ENCODE measurements at places on chromosomes 2 and 18.
A peak's percentile ranks its signal among the peaks of the same experiment; 100 is the strongest.

DNA sequence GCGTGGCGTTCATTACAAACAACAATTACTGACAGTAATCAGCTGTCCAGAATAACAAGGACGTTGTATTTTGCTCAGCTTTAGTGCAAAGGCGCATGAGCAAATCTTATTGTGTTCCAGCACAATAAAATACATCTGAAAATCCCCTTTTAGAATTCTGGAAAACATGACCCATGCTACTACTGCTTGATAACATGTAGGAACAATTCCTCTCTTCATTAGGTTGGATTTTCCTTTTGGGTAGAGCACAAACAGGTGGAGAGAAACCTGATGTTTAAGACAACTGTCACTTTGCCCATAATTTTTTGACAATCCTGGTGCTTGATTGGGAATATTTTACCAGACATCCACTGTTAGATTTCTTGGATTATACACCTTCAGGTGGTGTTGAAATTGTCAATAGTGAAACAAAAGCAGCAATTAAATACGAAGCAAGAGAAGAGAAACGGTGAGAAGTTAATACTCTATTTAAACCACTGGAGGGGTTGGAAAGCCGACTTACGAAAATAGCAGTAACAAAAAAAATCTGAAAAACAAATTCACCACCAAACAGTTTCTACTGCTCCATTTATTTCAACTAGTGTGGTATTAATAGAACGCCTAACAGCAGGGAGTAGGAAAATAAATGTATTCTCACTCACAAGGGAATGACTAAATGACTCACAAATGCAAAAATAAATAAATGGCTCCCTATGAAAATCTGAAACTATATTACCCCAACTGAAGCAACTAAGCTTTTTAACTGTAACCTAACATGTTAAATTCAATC lies 102.7 kb downstream of the CPO start:
- no peak for DNase-seq

DNA sequence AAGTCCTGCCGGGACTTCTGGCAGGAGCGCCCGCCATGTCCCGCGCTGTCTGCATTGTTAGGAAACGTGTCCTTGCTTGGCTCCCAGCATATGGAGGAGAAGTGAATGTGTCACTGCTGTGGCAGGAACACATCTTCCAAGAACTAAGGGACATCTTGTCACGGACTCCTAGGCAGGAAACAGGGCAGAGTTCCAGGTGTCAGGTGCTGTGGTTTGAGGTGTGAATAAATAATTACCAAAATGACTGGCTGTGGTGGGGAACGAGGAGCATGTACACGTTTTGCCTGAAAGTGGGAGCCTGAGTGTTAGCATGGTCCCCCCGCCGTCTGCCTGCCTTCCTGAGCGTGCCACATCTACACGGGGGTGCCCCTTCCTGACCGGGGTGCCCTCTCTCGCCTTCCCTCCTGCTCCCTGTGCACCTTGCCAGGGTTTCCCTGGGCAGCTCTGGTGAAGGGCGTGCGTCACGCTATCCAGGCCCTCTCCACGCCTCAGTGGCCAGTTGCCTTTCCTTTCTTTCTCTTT lies 237.5 kb downstream of the LDLRAD4 start:
- no peak for DNase-seq

DNA sequence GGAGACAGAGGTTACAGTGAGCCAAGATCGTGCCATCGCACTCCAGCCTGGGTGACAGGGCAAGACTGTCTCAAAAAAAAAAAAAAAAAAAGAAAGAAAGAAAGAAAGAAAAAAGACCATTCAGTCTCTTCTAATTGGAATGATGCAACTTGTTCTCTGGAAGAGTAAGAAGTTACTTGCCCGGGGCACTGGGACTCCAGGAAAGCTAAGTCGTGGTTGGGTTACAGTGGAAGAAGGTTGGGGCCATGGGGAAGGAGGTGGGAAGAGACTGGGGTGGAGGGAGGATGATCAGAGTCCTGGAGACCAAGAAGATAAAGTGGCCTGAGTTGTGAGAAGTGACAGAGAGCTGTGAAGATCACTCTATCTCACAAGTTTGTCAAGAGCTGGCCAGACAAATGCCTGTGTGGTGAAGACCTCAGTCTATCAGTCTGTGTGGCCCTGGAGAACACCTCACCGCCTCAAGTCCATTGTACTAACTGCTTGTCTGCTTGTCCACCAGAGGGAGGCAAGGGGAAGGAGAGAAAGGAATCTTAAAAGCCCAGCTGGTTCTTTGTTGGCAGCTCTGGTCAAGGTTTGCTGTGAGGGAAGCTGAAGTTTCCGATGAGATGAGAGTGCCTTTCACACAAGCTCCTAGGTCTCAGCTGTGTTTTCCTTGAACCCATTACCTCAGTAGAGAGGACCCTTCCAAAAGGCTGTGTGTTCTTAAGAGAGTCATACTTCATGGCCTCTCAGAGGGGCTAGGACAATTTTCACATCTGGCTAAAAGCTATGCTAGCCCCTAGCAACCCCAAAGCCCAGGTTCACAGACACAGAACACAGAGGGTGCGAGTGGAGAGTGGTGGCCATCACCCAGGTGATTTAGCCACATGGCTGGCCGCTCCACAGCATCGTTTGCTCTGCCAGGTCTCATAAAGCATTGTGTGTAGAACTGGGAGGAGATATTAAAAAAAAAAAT lies 72.0 kb upstream of the TMEM178A start:
- peak; percentile 9 for DNase-seq

GRCh38 chr2:55314985-55315384 lies 46.0 kb upstream of the MTIF2 start:
- no peak for DNase-seq

DNA sequence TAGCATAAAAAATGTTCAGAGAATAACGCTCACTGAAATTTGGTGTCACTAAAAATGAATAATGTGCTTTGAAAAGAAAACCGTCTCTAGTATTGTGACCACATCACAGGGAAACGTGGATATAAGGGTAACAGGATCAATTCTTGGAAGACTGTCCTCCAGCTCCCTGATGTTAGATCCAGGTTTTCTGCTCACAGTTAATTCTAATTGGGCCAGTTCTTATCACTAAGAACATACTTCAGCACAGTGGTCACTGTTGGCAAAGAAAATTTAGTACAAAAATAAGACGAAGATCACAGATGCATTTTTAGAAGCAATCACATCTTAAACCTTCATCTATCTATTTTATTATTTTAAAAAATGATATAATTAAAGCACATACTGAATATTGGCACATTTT lies 57.0 kb upstream of the CD226 start:
- no peak for DNase-seq

- DNase-seq = no peak
Measured at GRCh38 chr2:43482961-43483360, 112.9 kb downstream of the THADA start.

All from substantia nigra (tissue), 51 donors.